GM13977 (cell line): ENCODE measurements at places on chromosomes 3 and 15.

GRCh38 chr3:129020691-129021090 is 19.6 kb downstream of the EFCC1 start:
- DNase-seq: no peak

GRCh38 chr15:91855241-91855640 is 1.7 kb downstream of the SLCO3A1 start:
- no peak for DNase-seq

GRCh38 chr15:43126356-43126755 is 7.0 kb upstream of the TMEM62 start:
- no peak for DNase-seq

GRCh38 chr15:32730677-32731654 is 13.2 kb downstream of the GREM1 start:
- no peak for DNase-seq

GRCh38 chr3:136141891-136142290 is 54.2 kb downstream of the MSL2 start:
- no peak for DNase-seq

DNA sequence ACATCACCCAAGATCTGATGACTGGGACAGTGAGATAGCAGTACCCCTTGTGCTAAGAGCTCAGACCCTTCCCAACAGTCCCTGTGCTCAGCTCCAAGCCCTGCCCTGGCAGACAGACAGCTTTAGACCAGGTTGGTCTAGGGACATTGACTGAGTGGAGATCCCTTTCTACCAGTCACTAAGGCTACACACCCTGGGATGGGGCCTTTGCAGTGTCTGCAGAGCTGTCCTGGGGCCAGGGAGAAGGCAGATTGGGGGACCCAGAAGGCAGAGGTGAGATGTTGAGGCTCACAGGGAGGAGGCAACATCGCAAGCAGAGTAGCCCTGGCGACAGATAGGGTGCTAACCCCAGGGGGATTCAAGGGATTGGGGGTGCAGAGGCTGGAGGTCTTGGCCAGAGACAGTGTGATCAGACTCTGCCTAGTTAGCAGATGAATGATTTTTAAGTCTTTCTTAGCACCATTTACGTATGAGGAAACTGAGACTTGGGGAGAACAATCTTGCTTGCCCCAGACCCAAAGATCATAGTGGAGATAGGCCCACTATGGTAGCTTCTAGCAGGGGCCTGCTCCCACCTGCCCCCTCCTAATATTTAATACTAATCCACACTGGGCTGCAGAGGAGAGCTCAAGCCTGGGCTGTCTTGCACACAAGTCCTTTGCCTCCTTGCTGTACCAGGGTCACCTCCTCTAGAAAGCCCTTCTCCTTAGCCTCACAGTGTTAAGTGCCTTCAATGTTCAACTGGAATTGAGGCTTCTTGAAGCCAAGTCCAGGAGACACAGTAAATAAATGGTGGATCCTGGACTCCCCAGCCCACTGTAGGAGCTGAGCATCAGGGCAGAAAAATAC is 32.6 kb downstream of the HMCES start:
- peak; percentile 11 for DNase-seq

DNA sequence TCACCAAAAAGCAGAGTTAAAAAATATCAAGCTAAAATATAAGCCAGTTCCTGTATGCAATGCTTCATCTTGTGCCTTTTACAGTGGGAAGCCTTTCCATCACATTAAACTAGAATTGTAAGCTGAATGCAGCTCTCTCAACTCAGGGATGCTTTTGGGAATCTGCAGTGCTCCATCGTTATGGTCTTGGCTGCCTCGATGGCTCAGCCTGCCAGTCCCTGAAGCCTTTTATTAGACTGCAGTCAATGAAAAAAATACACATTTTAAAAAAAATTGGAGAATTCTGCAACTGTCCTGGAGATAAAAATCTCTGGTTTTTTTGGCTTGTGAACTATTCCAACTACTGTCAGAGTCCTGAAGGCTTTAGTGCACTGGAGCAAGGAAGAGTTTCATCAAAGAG is 53.0 kb downstream of the FRMD4B start:
- DNase-seq: no peak

- DNase-seq: no peak
Observed at GRCh38 chr3:110199588-110199943, 862.2 kb upstream of the DPPA4 start.

- no peak for DNase-seq
Observed at GRCh38 chr3:100141586-100141985, 27.3 kb upstream of the FILIP1L start.

GRCh38 chr3:134792700-134793099 is 2.4 kb upstream of the EPHB1 start:
- no peak for DNase-seq

GRCh38 chr15:82850731-82851130 is 41.3 kb downstream of the WHAMM start:
- DNase-seq: no peak

DNA sequence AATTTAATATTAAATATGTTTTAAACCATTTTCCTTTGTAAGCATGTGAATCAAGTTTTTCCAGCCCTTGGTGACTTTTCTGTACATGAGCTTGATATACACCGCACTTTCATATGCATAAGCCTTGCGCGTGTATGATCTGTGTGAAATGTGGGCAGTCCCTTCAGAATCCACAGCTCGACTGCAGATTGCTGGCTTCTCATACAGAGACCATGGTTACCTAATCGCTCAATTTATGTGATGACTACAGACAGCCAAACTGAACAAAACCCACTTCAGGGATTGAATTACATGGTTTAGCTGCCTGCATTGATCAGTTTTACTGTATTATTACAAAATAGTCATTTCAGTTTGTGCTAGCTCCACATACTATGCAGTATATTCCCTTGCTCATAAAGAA is 212.3 kb upstream of the NECTIN3 start:
- no peak for DNase-seq

DNA sequence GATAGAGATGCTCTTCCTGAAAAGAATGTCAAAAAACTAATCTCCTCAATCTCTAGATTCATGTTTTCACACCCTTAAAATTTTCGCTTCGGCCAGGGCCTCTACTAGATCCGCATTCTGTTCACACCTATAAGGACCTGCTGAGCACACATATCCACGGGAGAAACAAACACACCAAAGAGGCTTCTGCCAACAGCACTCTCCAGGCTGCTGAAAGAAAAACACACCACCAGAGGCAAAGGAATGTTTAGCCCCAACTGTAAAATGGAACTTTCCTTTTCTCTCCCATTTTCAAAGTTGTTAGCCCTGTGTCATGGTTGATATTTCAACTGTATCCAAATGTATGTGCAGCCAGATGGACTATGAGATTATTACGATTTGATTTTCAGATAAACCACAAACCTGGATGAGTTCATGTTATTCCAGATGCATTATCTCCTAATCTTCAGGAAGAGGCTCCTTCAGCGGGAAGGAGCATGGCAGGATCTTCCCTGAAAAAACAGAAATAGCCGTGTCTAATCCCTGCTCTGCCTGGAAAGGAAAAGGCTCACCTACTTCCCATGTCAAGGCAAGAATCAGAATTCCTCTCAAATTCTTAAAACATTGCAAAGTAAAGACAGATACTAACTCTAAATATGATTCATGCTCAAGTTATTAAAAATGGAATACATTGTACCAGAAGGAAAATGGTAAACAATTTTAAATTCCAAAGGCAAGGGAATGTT is 442.7 kb upstream of the NR2F2 start:
- no peak for DNase-seq

DNA sequence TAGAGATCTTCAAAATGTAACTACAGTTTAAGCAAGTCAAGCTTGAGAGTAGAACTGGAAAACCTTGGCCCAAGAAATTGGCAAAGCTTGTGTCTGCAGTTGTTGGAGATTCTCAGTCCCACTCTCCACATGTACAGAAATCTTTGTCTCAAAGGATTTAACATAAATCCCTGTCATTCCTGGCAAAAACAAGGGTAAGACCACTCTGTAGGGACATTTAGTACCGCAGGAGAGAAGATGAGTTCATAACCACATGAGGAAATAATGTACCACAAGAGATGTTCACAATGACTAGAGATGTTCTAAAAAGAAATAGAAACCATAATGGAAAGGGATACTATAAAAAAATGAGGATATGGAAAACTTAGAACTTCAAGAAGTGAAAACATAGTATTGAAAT is 73.7 kb downstream of the RAB7A start:
- no peak for DNase-seq

DNA sequence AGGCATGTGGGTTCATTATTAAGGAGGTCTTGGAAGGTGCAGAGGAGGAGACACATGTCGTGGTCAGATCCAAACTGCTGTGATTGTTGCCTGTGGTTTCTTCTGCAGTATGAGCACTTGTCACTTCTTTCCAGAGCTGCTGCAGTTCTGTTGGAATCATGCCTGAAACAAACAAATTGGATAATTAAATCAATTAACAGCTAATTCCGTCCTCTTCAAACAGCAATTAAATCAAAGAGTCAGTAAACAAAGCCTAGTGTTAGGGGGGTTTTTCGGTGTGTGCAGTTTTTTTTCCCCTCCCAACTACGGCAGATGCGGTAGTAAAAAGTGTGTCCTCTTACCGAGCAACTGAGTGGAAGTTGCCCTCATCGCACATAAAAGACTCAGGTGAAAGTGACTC is 542.2 kb downstream of the FOXP1 start:
- DNase-seq: no peak

GRCh38 chr3:149016242-149016641 is 24.9 kb downstream of the GYG1 start:
- no peak for DNase-seq

DNA sequence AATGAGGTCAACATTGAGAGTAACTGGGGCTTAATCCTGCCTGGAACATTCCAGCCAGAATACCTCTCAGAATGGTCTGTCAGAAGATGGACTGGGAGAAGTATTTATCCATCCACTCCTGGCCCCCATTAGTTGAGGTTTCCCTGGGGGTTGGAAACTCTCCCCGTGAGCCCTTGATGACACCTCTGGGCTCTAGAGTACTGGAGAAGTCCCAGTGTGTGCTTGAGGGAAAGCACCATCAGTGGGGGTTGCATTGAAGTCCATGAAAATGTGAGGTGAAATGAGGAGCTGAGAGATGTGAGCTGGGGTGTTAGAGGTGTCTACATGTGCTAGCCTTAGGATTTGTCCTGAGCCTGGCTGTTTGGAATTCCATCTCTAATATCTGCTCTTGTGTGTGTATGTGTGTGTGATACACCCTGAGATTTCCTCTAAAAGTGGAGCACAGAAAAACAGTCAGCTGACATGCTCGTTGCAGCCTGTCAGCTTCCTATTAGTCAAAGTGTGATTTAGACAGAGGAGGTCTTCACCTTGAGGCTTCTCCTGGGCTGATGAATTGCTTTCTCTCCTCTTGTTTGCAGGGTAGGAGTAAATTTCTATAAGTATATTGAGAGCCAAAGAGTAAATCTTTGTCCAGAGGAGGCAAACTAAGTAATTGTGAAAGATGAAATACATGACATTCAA is 67.6 kb downstream of the NR1D2 start:
- DNase-seq: peak; percentile 31

GRCh38 chr3:171561596-171562323 is 101.6 kb upstream of the TNIK start:
- DNase-seq: peak; percentile 28

- no peak for DNase-seq
Observed at GRCh38 chr3:110383356-110383755, 688.3 kb upstream of the NECTIN3 start.

- no peak for DNase-seq
Observed at GRCh38 chr15:31024330-31024729, 32.9 kb upstream of the MTMR10 start.

- no peak for DNase-seq
Observed at GRCh38 chr3:124283652-124284023, 291.7 kb upstream of the ROPN1 start.

DNA sequence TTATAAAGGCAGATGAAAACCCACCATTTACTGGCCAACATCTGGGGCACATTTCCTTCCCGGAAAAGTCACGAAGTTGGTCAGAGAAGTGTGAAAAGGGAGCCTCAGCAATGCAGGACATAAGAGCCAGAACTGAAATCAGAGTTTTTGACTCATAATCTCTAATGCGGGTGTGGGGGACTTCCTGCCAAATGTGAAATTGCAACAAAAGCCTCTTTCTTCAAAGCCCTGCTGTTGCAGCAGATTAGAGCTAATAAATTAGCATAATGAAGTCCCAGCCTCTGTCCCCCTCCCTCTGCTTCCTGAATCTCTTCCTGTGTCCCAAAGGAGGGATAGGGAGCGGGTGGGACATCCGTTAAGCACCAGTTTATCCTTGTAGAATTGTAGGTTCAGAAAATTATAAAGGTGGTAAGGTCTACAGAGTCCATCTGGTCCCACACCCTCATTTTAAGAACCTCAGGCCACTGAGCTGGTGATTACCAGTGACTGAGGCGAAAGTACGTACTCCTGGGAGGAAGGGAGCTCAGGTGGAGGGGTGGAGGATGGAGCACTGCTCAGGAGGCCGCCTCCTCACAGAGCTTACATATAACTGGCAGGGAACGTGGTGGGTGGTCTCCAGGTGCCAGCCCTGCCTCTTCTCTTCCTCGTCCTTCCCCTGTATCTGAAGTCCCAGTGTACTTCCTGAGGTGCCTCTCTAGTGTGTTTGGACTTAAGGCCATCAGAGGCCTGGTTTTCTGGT is 35.0 kb downstream of the ST6GAL1 start:
- DNase-seq: peak; percentile 56

- no peak for DNase-seq
Observed at GRCh38 chr3:46447228-46447985, 17.3 kb downstream of the LTF start.
